Stimulated activated CD8-positive, alpha-beta memory T cell treated with anti-CD3 and anti-CD28 coated beads, Interleukin-4, amount 100 ng/mL, for 48 hours (primary cell): ENCODE measurements at places on chromosomes 16 and 17.
A peak's percentile ranks its signal among the peaks of the same experiment; 100 is the strongest.

DNA sequence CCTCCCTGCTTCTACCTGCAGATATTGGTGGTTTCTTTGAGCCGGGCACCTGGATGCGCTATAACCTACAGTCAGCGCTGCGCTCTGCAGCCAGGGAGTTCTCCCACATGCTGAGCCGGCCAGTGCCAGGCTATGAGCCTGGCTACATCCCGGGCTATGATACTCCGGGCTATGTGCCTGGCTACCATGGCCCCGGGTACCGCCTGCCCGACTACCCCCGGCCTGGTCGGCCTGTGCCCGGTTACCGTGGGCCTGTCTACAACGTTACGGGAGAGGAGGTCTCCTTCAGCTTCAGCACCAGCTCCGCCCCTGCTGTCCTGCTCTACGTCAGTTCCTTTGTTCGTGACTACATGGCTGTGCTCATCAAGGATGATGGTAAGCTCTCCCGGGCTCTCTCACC is 13.2 kb downstream of the CNTNAP1 start:
- no peak for DNase-seq

DNA sequence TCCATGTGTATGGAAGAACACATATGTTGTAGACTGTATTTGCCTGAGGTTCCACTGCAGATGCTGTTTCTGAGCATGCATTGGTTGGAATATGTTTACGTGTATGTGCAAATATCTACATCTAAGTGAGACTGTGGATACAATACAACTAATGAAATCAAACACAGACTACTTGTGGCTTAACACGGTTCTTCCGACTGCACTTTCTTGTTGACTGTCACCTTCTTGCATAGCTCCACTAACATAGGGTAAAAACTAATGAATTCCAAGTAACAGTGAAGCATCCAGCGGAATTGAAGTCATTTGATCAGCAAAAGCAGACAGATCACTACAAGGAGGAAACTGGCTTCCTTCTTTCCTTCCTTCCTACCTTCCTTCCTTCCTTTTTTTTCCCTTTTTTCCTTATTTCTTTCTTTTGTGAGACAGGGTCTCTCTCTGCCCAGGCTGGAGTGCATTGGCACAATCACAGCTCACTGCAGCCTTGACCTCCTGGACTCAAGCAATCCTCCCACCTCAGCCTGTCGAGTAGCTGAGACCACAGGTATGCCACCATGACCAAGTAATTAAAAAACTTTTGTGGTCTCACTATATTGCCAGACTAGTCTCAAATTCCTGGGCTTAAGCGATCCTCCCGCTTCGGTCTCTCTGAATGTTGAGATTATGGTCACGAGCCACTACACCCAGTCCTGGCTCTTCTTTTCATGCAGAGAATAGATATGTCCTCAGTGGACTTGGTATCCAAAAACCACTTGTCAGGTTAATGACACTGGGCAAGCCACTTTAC is 22.0 kb upstream of the CCL1 start:
- no peak for DNase-seq

DNA sequence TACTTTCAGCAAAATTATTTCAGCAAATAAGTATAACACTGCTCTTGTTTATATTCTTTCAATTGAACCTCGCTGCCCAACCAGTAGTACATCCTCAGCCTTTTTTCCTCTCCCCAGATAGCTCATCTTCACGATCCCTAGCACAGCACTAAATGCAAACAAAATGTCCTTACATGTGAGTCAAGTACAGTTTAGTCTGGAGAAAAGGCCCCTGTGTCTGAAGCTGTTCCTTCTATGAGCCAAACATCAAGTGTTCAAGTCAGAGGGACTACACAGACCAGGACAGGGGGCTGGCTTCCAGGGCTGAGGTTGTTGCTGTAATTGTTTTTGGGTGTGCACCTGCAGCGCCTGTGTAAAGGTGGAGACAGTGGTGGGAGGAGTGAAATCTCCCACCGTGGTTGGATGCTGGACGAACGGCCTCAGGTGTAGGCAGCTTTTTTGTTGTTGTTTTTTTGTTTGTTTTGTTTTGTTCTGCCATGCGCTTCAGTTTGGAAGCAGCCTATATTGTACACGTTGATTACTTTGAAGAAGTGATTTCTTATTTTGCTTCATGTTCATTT is 147.1 kb downstream of the PRKCA start:
- DNase-seq: no peak

DNA sequence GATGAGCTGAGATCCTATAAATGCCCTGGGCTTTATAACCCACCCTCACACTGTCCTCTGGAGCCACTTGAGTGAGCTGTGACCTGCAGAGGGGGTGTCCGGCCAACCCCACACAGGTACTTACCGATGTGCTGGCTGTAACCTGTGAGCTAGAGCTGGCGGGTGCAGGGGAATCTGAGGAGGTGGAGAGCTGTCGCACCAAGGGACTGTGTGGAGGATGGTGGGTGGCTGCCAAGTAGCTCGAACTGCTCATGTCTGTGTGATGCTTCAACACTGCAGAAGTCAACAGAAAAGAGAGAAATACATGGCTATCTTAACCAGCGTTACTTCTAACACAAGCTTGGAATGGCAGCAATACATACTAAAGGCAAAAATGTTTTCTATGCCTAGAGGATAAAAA is 39.4 kb downstream of the STH start:
- no peak for DNase-seq

DNA sequence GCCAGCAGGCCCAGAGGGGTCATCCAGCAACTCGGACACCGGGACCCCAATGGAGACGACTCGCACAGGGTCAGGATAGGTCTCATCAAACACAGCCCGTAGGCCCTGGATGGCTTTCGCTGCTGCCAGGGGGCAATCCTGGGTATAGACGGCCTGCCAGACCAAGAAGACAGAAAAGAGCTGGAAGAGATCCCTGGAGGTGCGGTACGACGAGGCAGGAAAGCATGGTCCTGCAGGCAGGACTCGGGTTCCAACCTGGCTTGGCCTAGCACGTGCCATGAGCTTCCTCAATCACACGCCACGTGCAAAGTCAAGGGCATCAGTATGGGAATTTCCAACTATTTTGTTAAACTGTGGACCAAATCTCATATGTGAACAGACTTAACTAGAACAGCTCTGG is 6.3 kb upstream of the EXOSC6 start:
- no peak for DNase-seq

DNA sequence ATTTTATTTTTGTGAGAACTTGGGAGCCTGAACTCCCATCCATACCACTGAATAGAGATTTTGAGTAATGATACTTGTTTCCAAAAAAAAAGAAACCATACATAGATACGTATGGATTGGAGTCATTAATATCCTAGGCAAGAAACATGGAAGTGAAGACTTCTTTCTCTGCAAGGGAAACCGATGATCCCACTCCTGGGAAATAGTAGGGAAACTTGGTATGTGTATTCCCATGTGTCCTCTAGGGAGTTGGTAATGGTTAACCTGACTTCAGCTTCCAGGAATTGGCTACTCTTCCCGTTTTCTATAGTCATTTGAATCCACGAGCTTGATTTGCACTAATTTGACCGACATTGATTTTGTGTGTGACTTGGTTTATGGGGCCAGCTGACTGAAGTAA is 5.4 kb downstream of the FUS start:
- DNase-seq: no peak

- DNase-seq: no peak
These were observed 5.7 kb downstream of the SNX11 start for GRCh38 chr17:48113201-48113676.

GRCh38 chr17:7825206-7825990 is 8.6 kb upstream of the KDM6B start:
- DNase-seq: no peak

DNA sequence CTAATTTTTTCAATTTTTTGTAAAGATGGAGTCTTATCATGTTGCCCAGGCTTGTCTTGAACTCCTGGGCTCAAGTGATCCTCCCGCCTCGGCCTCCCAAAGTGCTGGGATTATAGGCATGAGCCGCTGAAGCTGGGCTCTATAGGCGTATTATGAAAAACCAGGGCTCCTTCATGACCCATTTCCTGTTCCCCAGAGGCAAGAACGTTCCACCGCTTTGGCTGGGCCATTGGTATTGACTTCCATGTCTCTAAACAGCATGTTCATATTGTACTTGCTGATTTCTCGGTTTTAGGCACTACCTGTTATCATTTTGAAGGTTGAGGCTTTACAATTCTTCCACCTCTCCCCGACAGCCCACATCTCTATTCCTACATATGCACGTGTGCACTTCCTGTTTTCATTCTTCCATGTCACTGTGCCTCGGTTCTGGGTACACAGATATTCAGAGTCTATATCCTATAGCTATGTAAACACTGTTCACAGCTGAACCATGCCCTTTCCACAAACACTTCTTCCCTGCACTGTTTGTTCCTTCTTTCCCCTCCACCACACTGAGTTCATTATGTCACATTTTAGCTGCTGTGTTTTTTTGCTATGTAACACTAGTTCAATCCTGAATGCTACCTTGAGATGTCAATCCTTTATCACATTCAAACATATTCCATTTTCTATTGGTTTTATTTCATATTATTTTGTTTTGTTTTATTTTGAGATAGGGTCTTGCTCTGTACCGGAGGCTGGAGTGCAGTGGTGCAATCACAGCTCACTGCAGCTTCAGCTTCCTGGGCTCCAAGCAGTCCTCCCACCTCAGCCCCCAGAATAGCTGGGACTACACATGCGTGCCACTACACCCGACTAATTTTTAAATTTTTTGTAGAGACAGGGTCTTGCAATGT is 16.8 kb upstream of the MAPK3 start:
- no peak for DNase-seq

DNA sequence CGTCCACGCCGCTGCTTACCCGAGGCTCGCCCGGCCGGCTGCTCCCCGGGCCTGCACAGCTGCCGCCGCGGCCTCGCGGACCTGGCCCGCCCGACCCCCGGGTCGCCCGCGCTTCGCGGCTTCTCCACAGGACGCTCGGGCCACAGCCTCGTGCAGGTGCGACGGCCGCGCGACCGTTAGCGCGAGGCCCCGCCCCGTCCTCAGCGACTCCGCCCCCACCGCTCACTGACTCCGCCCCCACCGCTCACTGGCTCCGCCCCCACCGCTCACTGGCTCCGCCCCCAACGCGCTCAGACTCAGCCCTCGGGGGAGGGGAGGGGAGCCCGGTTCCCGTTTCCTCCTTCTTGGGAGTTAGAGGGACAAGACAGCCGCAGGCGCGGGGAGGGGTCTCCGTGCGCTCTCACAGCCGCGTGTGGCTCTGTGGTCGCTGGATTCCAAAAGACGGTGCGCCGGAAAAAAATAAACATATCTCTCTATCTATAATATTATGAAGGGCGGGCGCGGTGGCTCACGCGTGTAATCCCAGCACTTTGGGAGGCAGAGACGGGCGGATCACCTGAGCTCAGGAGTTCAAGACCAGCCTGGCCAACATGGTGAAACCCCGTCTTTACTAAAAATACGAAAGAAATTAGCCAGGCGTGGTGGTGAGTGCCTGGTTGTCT is at the start of gene MEIOB:
Gene MEIOB (minus strand): TSS at position 191 of the 662 bp plus-strand sequence. CDS start 3,989 bp downstream, outside the sequence.
- peak; percentile 71 for DNase-seq

- no peak for DNase-seq
These were observed 61.5 kb downstream of the MYOCD start for GRCh38 chr17:12727076-12727760.

- DNase-seq: peak; percentile 36
These were observed 1.4 kb downstream of the GSE1 start for GRCh38 chr16:85614338-85615013.

GRCh38 chr17:29412780-29413565 is 22.8 kb downstream of the TAOK1 start:
- DNase-seq: no peak

DNA sequence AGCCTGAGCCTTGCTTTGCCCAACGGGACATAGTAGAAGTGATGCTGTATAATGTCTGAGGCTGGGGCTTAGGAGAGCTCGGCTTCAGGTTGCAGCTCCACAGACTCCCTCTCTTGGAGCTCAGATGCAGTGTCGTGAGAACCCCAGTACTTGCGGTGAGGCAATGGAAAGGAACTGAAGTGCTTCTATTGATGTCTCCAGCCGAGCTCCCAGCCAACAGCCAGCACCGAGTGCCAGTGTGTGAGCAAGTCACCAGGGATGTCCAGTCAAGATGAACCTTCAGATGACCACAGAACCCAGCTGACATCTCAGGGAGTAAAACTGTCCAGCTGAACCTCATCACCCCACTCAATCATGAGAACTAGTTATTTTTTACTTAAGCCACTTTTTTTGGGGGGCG is 268.1 kb downstream of the IRF8 start:
- no peak for DNase-seq

GRCh38 chr17:14332331-14332730 is 31.4 kb downstream of the HS3ST3B1 start:
- no peak for DNase-seq

DNA sequence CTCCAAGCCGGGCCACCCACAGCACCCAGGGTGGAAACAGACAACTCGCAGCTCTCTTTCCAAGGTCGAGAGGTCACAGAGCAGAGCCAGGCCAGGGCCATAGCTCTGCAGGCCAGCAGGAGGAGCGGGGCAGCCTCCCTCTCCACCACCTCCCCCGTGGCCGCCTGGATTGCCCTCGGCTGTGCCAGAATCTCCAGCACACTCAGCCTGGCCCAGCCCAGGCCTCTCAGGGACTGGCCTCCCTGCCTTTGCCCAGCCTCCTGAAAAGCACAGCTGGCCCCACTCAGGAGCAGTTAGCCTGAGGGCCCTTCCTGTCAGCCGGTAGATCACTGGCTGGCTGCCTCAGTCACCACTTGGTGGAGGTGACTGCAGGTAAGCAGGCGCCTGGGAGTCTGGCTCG is 85.8 kb upstream of the SEC14L1 start:
- DNase-seq: no peak

DNA sequence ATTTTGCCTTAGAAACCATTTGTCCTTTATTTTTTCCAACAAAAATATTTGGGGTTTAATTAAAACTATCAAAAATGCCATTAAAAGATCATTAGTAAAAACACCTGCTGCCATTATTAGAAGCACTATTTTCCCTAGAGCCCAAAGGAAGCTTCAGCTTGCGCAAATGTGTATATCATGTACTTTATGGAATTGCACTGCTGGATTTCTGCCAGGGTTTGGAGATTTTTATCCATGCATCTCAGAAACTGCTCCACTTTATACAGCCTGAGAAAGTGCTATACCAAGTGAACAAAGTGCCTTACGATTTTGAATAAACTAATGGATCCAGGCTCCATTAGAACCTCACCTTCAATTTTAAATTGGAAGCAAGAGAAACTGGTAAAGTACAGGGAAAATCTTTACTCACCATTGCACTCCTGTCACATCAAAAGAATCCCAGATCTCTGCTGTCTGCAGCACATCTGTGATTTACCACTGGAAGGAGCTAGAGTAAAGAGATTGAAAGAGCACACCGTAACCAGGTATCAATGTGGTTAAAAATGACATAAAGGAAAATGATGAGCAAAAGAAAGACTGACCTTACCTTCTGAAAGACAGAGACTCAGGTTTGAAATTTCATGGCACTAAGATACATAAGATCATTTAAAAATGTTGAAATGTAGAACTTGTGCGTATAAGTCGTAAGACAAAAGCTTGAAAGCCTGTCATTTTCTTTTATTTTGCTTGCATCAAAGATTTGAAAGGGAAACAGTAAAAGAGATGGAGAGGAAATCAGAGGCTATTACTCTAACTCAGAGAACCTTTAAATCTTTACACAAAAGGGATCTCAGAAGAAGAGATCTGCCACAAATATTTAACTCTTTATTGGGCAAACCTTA is 678.1 kb upstream of the GOT2 start:
- no peak for DNase-seq

GRCh38 chr17:58337600-58338453 is 9.2 kb upstream of the TSPOAP1 start:
- DNase-seq: peak; percentile 94
